ENCODE measurements at places on chromosomes 5 and 9. TPM values are rescaled to one million over a fixed set of nuclear protein-coding genes. Genes with fewer than 3 reads are reported as not detected.

ASPN gene
- total RNA-seq: 65.8 TPM

TSSK1B gene
- total RNA-seq: 1.4 TPM

PAPPA gene
- total RNA-seq: 80.5 TPM

ZNF462 gene
- 9.1 TPM for total RNA-seq

IL9 gene
- not detected for total RNA-seq

EPB41L4B gene
- total RNA-seq: 1.8 TPM

ATP10B gene
- not detected for total RNA-seq

ZNF366 gene
- not detected for total RNA-seq

WDR31 gene
- total RNA-seq: 2.4 TPM

HTR1A gene
- total RNA-seq: not detected

LSM11 gene
- 5.2 TPM for total RNA-seq

IL3 gene
- not detected for total RNA-seq

YTHDC2 gene
- total RNA-seq: 24.0 TPM

GABRA1 gene
- not detected for total RNA-seq

RASGRF2 gene
- total RNA-seq: 3.3 TPM

SPINK4 gene
- total RNA-seq: not detected

MEIKIN gene
- not detected for total RNA-seq

HSPB3 gene
- not detected for total RNA-seq

PDCD1LG2 gene
- 10.9 TPM for total RNA-seq

ARPC5L gene
- 19.6 TPM for total RNA-seq

TRPM3 gene
- 8.8 TPM for total RNA-seq

BHMT gene
- total RNA-seq: not detected

SMAD5 gene
- 88.7 TPM for total RNA-seq

C9orf153 gene
- total RNA-seq: 0.45 TPM

IFNA13 gene
- total RNA-seq: not detected

PCDHB9 gene
- 0.41 TPM for total RNA-seq

RGP1 gene
- total RNA-seq: 7.8 TPM

NR5A1 gene
- total RNA-seq: not detected

EGFLAM gene
- 0.08 TPM for total RNA-seq

ARL10 gene
- 9.3 TPM for total RNA-seq

ELAVL2 gene
- total RNA-seq: 0.81 TPM

PCDHA8 gene
- total RNA-seq: 0.25 TPM

C6 gene
- total RNA-seq: 0.27 TPM

GDA gene
- 0.90 TPM for total RNA-seq

PRLR gene
- total RNA-seq: 1.6 TPM

C7 gene
- 2.4 TPM for total RNA-seq

CEP78 gene
- 24.1 TPM for total RNA-seq

DOCK2 gene
- 4.6 TPM for total RNA-seq
